ENCODE measurements at places on chromosomes 3 and 15. TPM values are rescaled to one million over a fixed set of nuclear protein-coding genes. Genes with fewer than 3 reads are reported as not detected.

- H3K27ac ChIP-seq = no peak overlapping the region
- DNase-seq = no peak
- no peaks in the 10 kb centered on the region for H3K27me3 ChIP-seq
- H3K36me3 ChIP-seq = no peaks in the 10 kb centered on the region
- no peak overlapping the region for H3K4me3 ChIP-seq
Measured at GRCh38 chr3:28860307-28860706, 420.6 kb upstream of the RBMS3 start.

DNA sequence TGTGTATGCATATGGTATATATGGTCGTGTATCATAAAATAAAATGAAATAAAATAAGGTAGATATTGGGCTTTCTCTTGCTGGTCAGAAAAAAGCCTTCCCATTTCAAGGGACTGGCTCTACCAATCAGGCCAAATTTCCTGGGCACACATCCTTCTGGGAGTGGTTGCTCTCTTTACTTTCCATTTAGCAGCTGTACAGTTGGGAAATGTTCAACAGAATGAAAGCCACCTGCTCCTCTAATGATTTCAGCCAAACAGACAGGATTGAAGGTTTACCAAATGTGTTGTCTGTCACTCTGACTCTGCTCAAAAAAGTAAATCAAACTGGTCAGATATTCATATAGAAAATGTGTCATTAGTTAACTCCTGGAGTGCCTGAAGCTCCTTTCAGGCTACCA lies 380.4 kb downstream of the ROBO2 start:
- H3K36me3 ChIP-seq = no peaks in the 10 kb centered on the region
- DNase-seq = no peak
- no peaks in the 10 kb centered on the region for H3K4me1 ChIP-seq
- no peak overlapping the region for H3K4me3 ChIP-seq

DNA sequence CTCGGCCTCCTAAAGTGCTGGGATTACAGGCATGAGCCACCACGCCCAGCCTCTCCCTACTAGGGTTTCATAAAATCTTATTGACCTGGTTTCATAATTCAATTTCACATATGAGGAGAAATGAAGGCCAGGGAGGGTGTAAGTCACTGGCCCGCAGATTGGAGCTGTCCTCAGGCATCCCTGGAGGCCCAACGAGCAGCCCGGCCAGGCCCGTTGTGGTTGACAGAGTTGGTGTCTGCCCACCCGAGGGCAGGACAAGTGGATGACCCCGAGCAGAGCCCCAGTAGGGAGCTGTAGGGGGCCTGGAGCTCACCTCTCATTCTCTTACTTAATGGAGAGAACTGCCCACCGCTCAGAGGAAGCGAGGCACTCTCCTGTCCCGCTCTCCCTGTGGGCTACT lies 78.9 kb downstream of the CPN2 start:
- H3K36me3 ChIP-seq = no peaks in the 10 kb centered on the region
- H3K27me3 ChIP-seq = no peaks in the 10 kb centered on the region
- H3K27ac ChIP-seq = no peak overlapping the region
- peaks cover 23% of the 10 kb centered on the region for H3K4me1 ChIP-seq
- no peak for DNase-seq
- no peak overlapping the region for H3K4me3 ChIP-seq

DNA sequence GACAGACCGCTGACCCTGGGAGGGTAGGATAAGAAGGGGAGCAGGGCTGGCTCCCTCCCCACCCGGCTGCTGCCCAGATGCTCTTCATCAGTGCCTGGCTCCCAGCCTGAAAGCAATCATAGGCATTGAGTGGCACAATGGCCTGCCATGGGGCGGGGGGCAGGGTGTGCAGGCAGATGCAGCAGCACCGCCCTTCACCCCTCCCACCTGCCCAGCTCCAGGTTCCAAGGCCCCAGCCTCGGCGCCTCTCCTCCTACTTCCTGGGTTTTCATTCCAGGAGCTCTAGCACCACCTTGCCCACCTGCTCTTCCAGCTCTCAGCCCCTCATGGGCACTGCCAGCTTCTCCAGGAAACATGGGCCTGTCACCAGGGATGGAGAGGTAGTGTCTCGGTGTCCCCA lies 101.7 kb downstream of the MEGF11 start:
- H3K27ac ChIP-seq = no peak overlapping the region
- H3K4me3 ChIP-seq = no peak overlapping the region
- no peaks in the 10 kb centered on the region for H3K36me3 ChIP-seq
- peaks cover 20% of the 10 kb centered on the region for H3K27me3 ChIP-seq
- H3K4me1 ChIP-seq = no peaks in the 10 kb centered on the region
- DNase-seq = no peak

- no peak for DNase-seq
- H3K27me3 ChIP-seq = no peaks in the 10 kb centered on the region
- no peak overlapping the region for H3K27ac ChIP-seq
- H3K36me3 ChIP-seq = no peaks in the 10 kb centered on the region
Measured at GRCh38 chr3:156493887-156494286, 61.0 kb downstream of the SSR3 start.

GRCh38 chr15:80480909-80481308 lies 76.7 kb downstream of the ARNT2 start:
- no peaks in the 10 kb centered on the region for H3K4me1 ChIP-seq
- no peak overlapping the region for H3K27ac ChIP-seq
- peaks cover 5% of the 10 kb centered on the region for H3K27me3 ChIP-seq
- DNase-seq = no peak

DNA sequence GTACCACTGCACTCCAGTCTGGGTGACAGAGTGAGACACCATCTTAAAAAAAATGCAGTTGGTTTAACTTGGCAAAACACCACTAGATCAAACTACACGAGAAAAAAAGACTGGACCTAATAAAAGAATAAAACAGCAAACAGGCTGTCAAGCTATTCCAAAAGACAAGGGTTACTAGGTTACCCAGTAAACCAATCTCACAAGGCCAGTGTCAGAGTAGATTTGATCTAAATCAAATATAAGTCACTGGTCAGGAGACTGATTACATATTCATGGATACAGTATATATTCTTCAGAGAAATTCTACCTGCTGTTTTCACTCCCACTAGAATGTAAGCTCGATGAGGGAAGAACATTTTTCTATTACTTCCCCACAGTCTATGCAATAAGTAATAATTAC lies 2.5 kb upstream of the GANC start:
- H3K27ac ChIP-seq = no peak overlapping the region
- no peak overlapping the region for H3K4me3 ChIP-seq
- no peak for DNase-seq
- peaks cover 11% of the 10 kb centered on the region for H3K36me3 ChIP-seq
- peaks cover 39% of the 10 kb centered on the region for H3K4me1 ChIP-seq
- H3K27me3 ChIP-seq = no peaks in the 10 kb centered on the region

Gene CP
- total RNA-seq = not detected

Gene PIK3CB
- total RNA-seq = 22.8 TPM

Gene WDR82
- total RNA-seq = 82.8 TPM

All from natural killer cell treated with Interleukin-12 subunit alpha and Interleukin-12 subunit beta and Interleukin-15 and Interleukin-18, amount 100 ng/mL, for 72 hours (primary cell).